GM03348 (cell line): ENCODE measurements at places on chromosomes 12 and 14.

GRCh38 chr14:99885649-99885958 lies 92.4 kb downstream of the EML1 start:
- no peak for DNase-seq

GRCh38 chr12:2627835-2628191 lies 167.0 kb upstream of the FKBP4 start:
- DNase-seq, result no peak

DNA sequence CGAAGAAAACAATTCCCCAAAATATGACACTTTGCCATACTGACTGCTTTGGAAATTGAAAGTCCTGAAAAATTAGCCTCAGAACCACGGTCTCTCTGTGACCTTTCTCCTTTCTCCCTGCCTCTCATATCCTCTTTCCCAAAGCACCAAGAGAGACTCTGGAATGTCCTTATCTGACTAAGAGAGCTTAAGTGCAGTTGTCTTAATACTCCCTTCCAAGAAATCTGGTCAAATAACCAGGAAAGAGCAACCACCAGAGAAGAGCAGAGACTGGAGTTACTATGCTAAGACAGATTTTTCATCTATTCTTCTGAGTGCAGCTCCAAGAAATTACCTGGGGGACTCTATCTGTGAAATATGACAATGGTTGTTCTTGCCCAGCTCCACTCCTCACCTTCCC lies 10.5 kb upstream of the BTG1 start:
- DNase-seq, result no peak

- DNase-seq, result no peak
These were observed 130.8 kb upstream of the TRHDE start for GRCh38 chr12:72141381-72141780.

DNA sequence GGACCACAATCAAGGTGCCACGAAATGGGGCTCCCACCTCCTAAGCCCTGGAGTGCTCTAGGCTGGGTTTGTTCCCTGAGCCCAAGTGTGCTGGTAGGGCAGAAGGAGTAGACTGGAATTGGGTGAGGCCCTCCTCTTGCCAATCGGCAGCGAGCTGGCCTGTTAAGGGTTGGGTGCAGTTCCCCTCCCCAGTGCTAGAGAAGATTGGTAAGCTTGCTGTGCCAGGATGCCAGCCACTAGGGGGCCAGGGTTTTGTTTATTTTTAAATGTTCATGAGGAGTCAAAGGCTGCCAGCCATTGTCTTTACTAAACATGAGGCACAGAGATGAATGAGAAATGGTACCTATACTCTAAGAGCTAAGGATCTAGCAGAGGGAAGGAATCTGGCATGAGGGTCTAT lies 79.7 kb downstream of the SPTB start:
- peak; percentile 74 for DNase-seq

- peak; percentile 96 for DNase-seq
These were observed 8.6 kb downstream of the SETD1B start for GRCh38 chr12:121812320-121812871.

GRCh38 chr12:101407049-101407435 lies 530 bp downstream of the ARL1 start:
- DNase-seq, result no peak

- no peak for DNase-seq
These were observed 12.8 kb downstream of the RAB3IP start for GRCh38 chr12:69751476-69751875.

- no peak for DNase-seq
These were observed 276.7 kb upstream of the SRRM4 start for GRCh38 chr12:118704527-118705241.

DNA sequence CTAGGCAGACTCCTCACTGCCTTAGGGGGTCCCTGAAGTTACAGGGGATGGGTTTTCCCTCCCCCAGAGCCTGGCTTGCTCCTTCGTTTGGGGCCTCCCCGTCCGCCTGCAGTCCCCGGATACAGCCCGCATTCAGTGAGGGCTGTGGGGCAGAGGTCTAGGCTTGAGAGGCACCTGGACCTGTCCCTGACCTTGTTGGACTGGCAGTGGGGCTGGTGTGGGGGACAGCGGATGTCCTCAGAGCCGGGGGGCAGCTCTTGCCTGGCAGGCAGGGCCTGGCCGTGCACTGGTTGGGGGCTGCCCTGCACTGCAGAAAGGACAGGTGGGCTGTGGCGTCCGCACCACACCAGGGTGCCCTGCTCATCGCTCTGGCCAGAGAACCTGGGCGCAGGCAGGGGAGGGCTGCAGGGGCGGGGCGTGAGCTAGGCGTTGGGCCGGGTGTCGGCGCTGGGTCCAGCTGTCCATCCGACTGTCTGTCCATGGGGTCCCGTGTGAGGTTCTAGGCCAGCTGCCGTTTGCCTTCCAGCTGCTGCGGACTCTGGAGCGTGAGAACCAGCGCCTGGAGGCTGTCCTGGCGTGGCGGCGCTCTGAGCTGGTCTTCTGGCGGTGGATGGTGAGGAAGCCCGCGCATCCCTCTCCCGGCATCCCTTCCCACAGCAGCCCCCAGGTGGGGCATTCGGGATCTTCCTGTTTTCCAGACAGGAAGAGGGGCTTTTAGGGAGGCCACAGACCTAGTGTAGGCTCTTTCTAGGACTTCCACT lies 6.0 kb downstream of the TEDC1 start:
- DNase-seq, result no peak

DNA sequence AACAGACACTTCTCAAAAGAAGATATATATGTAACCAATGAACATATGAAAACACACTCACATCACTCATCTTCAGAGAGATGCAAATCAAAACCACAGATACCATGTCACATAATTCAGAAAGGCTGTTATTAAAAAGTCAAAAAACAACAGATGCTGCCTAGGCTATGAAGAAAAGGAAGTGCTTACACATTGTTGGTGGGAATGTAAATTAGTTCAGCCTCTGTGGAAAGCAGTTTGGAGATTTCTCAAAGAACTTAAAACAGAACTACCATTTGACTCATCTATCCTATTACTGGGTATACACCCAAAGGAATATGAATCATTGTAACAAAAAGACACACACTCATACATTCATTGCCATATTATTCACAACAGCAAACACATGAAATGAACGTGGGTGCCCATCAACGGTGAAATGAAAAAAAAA lies 35.1 kb downstream of the EIF2S3B start:
- no peak for DNase-seq

GRCh38 chr12:132907216-132907615 lies 19.8 kb upstream of the CHFR start:
- DNase-seq, result no peak

- no peak for DNase-seq
These were observed 15.5 kb upstream of the ENDOU start for GRCh38 chr12:47740606-47741339.

- no peak for DNase-seq
These were observed 76.1 kb downstream of the TTC7B start for GRCh38 chr14:90740081-90740480.

DNA sequence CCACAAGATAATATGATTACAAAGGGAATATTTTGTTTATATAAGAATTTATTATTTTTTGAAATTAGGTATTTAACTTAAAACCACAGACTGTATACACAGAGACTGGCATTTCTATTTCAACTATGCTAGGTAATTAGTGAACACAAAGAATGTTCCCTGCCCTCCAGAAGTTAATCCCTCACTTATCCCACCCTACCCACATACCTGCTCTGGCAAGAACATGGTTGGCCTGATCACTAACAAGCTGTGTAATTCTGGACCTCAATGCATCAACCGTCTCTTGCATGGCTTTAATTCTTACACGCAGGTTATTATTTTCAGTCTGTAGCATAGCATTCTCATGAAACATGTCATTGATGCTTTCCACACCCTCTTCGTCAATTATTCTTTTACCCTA lies 85.9 kb downstream of the KIF21A start:
- DNase-seq, result no peak

DNA sequence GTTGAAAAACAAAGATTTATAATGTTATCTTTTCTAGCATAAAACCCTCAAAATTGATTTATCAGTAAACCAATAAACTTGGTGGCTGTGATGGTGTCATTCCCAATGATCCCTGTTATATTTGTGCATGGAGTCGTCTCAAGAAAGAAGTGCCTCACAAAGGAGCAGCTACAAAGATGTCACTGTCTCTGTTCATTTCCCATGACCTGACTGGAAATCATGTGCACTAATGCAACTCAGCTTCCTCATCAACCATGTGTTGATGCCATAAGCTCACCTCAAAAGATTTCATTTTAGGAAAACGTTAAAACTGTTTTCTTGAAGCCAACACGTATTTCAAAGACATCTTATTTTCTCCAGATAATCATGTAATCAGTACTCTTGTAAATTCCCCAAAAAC lies 28.8 kb downstream of the CLEC1A start:
- DNase-seq, result no peak

DNA sequence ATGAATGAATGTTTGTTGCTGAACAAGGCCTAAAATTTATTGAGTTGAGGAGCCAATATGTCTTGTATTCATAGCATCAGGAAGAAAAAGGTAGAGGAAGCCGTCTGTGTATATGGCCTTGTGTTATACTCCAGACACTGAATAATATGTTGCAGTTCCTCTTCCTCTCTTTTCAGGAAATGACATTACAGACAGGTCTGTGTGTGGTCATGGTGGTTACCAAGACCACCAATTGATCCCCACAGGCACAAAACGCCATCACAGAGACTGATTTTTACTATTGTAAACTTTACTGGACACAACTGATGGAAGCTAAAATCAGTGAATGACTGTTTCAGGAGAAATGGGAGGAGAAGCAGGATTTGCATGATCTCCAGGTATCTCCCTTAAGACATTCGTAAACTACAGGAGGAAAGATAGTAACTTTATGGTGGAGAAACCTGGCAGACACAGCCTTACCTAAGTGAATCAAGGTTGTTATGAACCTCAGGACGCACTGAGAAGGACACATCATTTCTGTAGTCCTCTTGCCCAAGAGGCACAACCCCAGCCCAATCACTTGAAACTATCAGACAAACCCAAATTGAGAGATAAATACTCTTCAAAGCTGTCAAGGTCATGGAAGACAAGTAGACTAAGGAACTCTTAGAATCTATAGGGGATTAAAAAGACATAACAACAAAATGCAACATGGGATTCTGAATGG lies 334.1 kb upstream of the RGS6 start:
- DNase-seq, result no peak

- DNase-seq, result no peak
These were observed 55.5 kb downstream of the FGD4 start for GRCh38 chr12:32454866-32455265.

GRCh38 chr14:93984987-93985410 lies 8.6 kb upstream of the ASB2 start:
- DNase-seq, result peak; percentile 80

GRCh38 chr12:62106547-62107185 lies 153.5 kb upstream of the USP15 start:
- no peak for DNase-seq

DNA sequence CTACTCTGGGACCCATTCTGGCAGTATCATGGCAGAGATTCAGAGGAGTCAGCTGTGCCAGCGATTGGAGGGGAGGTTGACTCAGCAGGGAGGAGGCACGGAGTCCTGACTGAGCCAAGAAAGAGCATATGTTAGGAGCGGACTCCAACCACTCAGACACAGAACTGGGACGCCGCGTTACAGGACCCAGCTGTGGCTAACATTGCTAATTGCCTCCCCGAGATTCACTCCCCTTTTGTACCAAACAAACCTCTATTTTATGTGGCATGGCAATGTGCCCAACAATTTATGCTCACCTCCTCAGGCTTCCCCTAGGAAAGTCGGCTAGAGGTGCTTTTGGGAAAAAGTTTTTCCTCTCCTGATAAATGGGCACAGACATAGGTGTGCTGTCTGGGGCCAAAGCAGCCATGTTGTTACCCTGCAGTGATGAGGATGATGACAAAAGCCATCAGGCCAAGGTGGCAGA lies 15.2 kb upstream of the CLIP1 start:
- peak; percentile 90 for DNase-seq

- DNase-seq, result peak; percentile 2
These were observed 117.6 kb upstream of the GARIN6 start for GRCh38 chr12:99529966-99530365.

DNA sequence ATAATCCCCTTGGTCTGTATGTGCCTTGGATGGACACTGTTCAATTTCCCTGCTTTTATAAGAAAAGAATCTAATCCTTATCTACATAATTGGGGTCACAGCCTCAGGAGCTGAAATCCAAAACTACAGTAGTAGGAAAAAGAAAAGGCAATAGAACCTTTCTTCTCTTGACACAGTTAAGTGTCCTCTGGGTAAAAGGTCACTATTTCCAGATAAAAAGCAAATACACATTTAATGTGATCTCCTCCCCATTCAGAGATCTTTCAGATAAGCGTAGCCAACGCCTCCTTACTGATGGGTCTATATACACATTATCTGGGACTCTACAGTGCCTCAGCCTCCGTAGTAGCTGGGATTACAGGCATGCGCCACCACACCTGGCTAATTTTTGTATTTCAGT lies 73.4 kb downstream of the CLIP1 start:
- no peak for DNase-seq

DNA sequence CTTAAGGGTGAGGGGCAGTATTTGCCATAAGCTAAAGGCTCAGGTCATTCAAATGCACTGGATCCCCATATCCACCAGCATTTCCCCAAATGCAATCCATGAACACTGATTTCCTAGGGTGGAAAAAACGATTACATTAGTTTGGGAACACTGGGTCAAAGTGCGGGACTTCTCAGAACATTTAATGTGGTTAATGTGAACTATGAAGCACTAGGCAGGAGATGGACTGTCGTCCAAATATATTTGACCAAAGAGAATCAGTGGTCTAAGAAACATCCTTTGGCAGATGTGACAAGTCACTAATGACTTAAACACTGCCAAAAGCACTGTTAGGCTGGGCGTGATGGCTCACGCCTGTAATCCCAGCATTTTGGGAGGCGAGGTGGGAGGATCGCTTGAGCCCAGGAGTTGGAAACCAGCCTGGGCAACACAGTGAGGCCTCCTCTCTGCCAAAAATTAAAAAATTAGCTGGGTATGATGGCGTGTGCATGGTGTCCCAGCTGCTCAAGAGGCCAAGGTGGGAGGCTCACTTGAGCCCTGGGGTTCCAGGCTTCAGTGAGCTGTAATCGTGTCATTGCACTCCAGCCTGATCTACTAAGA lies 205.4 kb downstream of the CALM1 start:
- DNase-seq, result no peak

DNA sequence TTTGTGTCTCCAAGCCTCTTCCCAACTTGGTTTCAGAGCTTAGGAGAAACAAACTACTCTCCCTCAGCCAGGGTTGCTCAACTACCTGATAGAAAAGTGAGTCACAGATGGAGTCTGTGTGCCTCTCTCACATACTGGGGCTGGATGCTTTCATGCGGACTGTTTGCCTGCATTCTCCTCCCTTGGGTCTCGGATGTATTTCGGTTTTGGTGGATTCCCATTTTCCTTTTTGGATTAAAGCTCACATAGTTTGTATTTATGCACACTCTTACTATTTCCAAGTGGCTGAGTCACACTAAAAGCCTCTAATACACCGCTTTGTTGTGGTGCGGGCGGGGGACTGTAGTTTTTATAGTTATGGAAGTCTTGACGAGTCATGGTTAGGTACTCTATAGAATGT lies 505.4 kb downstream of the LRFN5 start:
- no peak for DNase-seq

GRCh38 chr12:81284137-81284536 lies 206.3 kb downstream of the ACSS3 start:
- no peak for DNase-seq

GRCh38 chr12:52307836-52308805 lies 13.1 kb downstream of the KRT83 start:
- DNase-seq, result peak; percentile 83
